ENCODE measurements at places on chromosomes 5 and 9.
A peak's percentile ranks its signal among the peaks of the same experiment; 100 is the strongest.

DNA sequence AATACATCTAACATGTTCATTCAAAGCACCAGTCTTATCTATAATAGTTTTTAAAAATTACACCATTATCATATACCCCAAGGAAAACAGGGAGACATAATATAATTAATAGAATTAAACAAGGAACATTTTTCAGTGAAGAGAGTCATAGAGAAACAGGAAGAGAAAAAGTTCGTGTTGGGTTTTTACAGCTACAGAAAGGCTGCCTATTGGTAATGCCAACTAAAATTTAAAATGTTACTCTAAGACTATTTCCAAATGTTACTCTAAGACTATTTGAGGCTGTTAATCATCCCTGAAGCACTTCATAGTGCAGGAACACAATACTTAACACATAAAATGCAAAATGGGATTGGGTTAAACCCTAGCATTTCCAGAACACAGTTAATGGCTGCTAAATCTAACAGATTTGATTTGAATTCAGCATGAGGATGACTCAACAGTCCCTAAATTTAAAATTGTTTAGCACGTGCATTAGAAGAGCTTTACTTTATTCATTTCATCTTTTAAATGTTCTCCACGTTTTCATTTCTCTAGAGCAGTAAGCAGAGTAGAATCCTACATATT, 54.5 kb downstream of the OXCT1 start:
- DNase-seq = no peak

GRCh38 chr9:114653556-114654159, 3.9 kb downstream of the TEX53 start:
- peak; percentile 88 for DNase-seq

DNA sequence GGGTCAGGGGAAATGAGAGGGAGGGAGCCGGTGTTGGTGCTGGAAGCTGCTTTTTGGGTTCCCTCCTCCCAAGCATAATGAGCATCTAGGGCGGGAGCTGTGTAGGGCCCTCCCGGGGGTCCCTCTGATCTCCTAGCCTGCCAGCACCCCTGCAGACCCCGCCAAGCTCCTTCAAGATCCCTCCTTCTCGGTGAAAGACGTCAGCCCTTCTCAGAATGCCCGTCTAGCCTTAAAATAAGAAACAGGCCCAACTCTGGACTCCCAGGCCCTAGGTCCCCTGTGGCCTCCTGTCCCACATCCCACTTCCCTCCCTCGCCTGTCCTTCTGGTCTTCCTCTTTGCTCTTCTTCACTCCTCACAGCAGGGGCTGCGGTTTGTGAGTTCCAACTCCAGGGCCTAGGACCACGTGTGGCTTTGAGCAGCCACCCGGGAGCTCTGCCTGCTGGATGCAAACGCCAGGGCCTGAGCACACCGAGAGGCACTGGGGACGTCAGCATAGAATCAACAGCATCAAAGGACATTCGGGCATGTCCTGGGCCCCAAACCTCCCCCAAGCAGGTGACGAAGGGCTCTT, 8.8 kb upstream of the SCGB3A1 start:
- no peak for DNase-seq

GRCh38 chr5:107605596-107606125, 65.1 kb downstream of the EFNA5 start:
- no peak for DNase-seq

DNA sequence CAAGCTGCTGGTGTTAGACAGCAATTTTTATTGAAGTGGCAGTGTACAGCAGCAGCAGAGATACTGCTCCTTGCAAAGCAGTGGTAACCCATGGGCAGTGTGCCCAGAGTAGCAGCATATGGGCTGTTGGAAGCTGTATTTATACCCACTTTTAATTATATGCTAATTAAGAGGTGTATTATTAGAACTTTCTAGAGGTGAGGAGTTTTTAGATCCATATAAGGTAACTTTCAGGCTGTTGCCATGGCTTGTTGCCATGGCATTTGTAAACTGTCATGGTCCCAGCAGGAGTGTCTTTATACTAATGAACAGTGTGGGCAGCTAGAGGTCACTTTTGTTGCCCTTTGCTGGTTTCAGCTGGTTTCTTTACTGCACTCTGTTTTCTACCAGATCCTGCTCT, 3.7 kb upstream of the PJA2 start:
- DNase-seq = no peak

GRCh38 chr5:151721087-151721646, 34.5 kb upstream of the SPARC start:
- no peak for DNase-seq

DNA sequence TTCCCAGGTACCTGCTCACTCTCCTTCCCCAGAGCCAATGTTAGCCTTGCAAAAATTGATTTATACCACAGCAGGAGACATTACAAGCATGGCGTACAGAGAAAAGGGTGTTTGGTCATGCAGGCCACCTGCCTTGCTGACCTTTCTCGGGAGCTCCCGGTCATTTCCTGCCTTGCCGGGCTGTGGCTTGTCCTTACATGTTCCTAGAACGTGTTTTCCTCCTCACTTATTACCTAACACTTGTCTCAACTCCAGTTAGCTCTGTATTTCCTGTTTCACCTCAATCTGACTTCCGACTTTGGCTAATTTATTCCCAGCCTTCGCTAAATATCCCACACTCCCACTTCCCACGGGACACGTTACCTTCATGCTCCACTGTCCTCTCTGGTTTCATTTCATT, 282.5 kb downstream of the ICE1 start:
- DNase-seq = no peak

DNA sequence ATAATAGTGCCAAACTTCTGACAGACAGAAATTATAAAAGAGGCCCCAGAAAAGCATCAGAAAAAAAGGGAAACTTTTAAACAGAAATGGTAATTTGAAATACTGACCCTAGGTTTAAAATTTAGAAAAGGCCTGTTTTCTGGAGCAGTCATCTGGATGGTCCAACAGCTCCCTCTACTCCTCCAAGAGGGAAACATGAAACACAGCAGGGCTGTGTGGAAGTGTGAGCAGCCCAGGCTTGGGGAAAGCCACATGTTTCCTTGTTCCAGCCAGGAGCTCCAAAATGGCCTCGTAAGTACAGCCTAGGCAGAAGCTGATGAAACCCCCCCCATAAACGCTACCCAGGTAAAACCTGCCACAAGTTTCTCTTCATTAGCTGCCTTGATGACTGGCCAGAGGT, 499.3 kb upstream of the ADAMTS16 start:
- no peak for DNase-seq

GRCh38 chr5:41067714-41068568, 3.2 kb downstream of the MROH2B start:
- DNase-seq = no peak

DNA sequence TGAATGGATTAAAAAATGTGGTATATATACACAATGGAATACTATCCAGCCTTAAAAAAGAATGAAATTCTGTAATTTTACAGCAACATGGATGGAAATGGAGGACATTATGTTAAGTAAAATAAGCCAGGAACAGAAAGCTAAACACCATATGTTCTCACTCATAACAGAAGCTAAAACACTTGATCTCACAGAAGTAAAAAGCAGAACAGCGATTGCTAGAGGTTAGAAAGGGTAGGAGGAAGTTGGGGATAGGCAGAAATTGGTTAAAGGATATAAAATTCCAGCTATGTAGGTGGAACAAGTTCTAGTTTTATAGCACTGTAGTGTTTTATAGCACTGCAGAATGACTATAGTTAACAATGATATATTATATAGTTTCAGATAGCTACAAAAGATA, 15.8 kb downstream of the MARCHF3 start:
- DNase-seq = no peak

- no peak for DNase-seq
Measured at GRCh38 chr9:7226007-7226640, 468.4 kb downstream of the KDM4C start.

DNA sequence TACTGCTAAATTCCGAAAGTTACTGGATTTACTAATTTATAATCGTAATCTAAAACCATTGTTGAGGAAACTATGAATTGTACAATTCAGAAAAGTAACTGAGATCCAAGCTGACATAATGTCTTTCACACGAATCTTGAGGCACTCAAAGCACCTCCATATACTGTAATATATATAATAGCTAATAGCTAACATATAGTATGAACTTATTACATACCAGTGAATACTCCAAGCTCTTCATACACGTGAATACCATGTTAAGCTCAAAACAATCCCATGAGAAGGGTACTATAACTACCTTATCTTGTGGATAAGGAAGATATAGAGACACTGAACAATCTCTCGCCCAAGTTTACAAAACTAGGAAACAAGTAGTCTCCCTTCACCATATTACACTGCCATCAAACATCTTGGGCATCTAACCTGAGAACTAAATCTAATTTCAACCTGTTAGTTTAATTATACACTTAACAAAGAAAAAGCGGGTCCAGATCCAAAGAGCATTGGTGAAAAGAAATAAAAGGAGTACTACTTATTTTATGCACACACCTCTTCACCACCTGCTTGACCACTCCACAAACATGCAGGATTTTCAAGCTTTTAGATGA, 1.0 kb downstream of the NUDCD2 start:
- no peak for DNase-seq

GRCh38 chr9:137070906-137071275, 534 bp upstream of the SAPCD2 start:
- no peak for DNase-seq

DNA sequence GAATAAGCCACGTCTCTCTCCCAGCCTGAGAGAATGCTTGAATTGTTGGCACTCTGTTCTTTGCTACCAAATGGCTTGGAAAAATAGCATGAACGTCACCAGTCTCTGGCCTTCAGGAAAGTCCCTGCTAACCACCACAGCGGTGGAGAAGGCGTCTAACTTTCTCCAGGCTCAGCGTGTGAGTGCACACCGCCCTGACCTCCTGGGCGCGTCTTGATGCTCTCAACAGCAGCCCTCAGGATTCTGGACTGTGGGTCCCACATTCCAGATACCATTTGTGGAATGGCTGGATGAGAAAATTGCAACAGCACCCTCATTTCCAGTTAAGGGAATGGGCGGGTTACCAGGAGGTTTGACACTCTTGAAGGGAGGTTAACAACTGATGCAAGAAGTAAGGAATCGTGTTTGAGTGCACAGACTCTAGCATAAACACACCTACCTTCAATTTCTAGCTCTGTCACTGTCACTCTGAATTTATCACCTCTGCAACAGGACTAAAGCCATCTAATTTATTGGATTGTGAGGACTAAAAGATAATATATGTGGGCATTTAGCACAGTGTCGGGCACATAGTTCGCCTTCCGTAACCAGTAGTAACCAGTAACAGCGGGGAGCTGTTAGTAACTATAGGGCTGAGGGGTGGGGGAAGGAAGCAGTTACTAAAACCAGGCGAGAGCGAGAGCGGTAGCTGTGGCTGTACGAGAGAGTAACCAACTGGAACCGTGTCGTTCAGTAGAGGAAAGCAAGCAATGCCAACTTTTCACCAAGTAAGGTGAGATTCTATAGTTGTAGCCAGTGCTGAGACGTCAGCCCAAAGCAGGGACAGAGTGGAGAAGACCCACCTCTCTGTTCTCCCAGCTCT, 807 bp upstream of the PLGRKT start:
- DNase-seq = peak; percentile 74

GRCh38 chr5:114362977-114363761, 1.3 kb downstream of the KCNN2 start:
- DNase-seq = no peak

DNA sequence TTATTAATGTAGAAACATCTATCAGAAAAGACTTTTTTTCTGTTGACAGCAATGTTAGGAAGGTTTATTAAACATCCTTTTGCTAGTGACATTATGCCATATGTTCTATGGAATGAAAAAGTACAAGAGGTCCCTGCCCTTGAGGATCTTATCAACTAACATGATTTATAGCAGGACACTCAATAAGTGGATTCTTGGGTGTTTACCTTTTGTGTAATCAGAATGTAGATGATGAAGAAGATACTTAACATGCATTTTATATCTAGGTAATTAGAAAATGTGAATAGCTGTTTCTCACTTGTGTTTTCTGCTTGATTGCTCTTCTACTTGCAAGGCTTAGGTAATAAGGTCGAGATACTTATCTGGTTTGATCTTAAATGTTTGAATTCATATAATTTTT, 4.9 kb downstream of the HMGCR start:
- no peak for DNase-seq

GRCh38 chr9:34369636-34370035, 7.1 kb downstream of the MYORG start:
- no peak for DNase-seq

- DNase-seq = peak; percentile 43
Measured at GRCh38 chr5:157574456-157575380, 857 bp downstream of the ADAM19 start.

- no peak for DNase-seq
Measured at GRCh38 chr5:42436051-42436450, 12.8 kb downstream of the GHR start.

- no peak for DNase-seq
Measured at GRCh38 chr5:78607864-78608263, 40.7 kb downstream of the LHFPL2 start.

DNA sequence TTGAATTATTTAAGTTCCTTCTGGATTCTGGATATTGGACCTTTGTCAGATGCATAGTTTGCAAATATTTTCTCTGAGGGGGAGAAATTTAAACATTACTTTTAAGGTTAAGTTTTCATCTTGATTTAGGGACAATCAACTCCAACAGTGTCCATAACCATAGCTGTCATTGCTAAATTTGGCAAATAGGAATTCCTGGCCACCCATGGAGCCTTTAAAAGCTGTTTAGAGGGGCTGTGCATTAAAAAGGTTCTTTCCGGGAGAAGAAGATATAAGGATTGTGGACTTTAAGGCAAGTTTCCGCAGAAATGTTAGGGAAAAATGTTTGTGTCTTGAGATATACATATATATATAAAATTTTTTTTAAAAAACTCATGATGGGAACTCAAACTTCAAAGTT, 339.7 kb downstream of the ADAMTS6 start:
- no peak for DNase-seq

DNA sequence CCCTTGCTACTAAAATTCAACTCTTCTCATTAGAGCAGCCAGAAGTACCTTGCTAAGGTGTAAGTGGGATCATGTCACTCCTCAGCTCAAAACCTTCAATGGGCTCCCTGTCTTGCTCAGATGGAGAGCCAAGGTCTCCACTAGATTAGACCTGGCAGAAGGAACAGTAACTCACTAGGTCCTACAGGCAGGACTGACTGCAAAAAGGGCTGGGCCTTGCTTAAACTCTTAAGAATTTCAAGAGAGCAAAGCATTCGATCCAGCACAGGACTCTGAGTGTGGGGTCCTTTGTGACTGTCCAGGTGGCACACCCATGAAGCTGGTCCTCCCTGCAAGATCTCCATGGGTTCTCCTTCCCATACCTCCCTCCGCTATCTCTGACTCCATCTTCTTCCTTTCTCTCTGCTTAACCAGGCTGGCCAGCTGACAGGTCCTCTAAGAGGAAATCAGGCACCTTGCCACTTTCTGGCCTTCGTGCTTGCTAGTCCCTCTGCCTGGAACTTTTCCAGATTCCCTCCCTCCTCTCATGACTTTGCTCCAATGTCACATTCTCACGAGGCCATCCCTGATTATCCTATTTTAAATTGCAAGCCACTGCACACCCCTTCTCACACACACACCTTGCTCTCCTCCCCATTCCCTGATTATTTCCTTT, 70.2 kb downstream of the BASP1 start:
- no peak for DNase-seq

GRCh38 chr5:147240266-147240985, 5.6 kb downstream of the STK32A start:
- no peak for DNase-seq

GRCh38 chr9:123418506-123418905, 62.5 kb downstream of the CRB2 start:
- DNase-seq = no peak

- DNase-seq = no peak
Measured at GRCh38 chr9:116978155-116978554, 291.1 kb downstream of the TRIM32 start.

Data from activated CD4-positive, alpha-beta T cell treated with anti-CD3 and anti-CD28 coated beads, Interleukin-2, amount 50 U/mL, for 48 hours (primary cell).